ENCODE measurements at places on chromosomes 1 and 21. TPM values are rescaled to one million over a fixed set of nuclear protein-coding genes. Genes with fewer than 3 reads are reported as not detected.

The TIE1 gene
- 58.0 TPM for total RNA-seq

The SPRR2F gene
- total RNA-seq, result not detected

- peak; percentile 85 for DNase-seq
Observed at GRCh38 chr1:145720878-145721671, 1.8 kb downstream of the CD160 start.

DNA sequence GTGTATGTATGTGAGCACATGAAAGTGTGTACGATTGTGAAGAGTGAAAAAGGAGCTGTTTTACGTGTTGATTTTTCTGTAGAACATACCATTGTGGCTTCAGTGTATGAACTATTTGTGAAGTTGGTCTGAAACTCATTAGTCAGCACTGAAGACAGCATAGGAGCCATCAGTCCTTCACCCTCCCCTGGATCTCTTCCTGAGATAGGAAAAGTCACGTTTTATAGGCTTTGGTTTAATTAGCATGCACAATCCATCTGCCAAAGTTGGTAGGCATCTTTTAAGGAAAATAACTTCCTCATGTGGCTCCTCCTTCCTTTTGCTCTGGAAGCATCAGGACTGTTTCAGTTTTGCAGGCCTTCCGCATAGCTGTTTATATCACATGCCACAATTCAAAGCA, 1.4 kb upstream of the RABIF start:
- no peak for DNase-seq

- DNase-seq, result no peak
Observed at GRCh38 chr1:156970017-156970416, 49.6 kb downstream of the LRRC71 start.

All from sciatic nerve (tissue), 2 donors.